ENCODE measurements at places on chromosomes 11 and 22.

- no peak for DNase-seq
These were observed 105.2 kb downstream of the ABTB2 start for GRCh38 chr11:34252651-34253050.

- no peak for DNase-seq
These were observed 107.6 kb downstream of the WNT7B start for GRCh38 chr22:45869340-45869847.

DNA sequence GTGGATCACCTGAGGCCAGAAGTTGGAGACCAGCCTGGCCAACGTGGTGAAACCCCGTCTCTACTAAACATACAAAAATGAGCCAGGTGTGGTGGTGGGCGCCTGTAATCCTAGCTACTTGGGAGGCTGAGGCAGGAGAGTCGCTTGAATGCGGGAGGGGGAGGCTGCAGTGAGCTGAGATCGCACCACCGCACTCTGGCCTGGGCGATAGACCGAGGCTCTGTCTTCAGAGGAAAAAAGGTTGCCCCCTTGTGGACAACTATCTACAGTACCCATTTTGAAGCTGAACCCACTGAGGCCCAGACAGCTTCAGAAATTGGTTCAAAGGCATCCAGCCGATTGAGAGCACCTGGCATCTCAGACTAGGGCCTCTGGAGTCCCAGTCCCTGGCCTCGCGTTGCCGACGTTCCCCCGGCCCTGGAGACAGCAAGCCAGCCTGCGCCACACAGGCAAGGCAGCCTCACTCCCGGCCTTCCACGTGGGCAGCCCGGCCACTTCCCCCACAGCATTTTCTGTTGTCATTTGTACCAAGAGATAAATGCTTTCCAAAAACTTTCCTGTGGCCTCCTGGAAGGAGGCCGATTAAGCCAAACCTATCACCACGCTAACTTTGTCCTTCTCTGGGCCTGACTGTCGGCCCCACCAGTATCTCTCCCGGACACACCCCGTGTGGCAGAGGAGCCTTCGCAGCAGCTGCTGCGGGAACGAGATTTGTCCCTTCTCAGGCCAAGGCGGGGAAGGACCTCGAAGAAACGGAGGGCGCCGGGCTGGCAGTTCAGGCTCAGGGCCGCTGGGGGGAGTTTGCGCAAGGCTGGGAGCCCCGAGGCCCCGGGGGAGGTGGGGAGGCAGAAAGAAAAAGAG, 82.8 kb downstream of the FLI1 start:
- peak; percentile 46 for DNase-seq

DNA sequence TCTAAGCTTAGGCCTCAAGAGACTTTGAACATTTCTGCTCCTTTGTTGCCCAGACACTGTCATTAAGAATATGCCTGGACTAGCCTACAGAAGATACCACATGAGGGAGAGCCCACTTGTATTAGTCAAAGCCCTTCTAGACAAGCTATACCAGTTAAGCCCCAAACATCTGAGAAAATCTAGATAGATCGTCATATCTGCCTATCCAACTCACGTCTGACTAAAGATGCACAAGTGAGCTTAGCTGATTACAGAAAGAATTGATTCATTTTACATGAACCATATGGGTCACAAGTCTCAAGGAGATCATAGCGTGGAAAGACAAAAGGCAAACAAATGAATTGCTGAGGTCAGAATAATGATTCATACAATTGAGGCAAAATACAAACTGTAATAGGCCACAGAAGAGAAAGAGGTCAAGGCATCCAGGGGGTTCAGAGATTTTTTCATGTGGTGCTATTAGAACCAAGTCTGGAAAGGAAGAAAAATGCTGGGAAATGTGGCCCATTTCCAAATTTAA, 1155.5 kb upstream of the TENM4 start:
- no peak for DNase-seq

GRCh38 chr22:11042116-11042515, 4485.9 kb upstream of the OR11H1 start:
- no peak for DNase-seq

DNA sequence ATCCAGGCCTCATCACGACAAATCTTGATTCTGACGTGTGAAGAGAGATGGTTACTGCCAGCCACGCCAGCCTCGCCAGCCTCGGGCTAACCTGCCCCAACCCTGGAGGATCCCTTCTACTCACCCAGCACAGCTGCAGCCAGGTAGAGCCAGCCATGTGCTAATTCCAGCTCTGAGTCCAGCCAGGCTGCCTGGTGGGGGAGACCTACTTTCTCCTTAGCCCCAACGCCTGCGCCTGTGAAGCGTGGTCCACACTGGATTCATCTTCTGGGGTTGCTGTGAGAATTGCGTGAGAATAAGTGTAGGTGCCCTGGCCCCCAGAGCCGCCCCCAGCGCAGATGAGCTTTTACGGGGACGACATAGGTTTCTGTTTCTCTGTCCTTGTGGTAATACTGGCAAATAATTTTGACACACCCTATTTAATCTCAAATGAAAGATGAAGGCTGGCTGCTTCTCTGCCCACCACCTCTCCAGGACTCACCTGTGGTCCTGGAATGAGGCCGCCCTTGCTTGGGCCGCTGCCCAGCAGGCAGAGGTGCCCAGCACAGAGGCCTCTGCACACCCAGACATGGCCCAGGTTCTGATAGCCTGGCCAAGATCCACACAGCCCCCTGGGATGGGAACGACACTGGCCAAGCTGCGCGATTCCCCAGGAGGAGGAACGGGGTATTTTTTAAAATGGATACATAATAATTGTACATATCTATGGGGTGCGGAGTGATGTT, 528.4 kb downstream of the TBC1D22A start:
- no peak for DNase-seq

- no peak for DNase-seq
These were observed 720 bp upstream of the MPZL2 start for GRCh38 chr11:118264569-118265465.

GRCh38 chr22:47205081-47205491, 442.6 kb downstream of the TBC1D22A start:
- no peak for DNase-seq

DNA sequence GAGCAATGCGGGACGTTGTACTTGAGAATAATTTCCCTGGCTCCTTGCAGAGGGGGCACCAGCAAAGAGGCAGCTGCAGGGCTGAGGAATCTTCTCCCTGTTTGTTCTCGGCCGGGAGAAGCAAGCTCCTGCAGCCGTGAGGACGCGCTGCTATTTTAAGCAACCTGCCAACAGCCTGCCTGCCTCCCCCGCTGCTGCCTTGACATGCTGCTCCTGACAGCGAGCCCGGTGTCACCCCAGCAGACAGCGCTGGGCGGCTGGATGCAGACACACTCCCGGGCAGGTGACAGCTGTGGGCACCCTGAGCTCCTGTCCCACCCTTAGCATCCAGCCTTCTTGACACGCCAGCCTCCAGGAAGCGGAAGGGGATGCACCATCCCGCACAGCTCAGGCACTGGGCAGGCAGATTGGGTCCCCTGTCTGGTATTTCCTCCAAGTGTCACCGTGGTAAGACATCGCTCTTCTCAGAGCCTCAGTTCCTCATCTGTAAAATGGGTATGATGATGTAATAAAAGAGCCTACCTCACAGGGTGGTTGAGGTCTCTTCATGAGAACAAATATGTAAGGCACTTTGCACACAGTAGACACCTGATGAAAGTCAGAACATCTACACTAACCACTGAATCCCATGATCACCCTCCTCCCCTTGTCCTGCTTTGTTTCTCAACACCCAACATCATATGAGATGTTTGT, 530.6 kb downstream of the MN1 start:
- no peak for DNase-seq

DNA sequence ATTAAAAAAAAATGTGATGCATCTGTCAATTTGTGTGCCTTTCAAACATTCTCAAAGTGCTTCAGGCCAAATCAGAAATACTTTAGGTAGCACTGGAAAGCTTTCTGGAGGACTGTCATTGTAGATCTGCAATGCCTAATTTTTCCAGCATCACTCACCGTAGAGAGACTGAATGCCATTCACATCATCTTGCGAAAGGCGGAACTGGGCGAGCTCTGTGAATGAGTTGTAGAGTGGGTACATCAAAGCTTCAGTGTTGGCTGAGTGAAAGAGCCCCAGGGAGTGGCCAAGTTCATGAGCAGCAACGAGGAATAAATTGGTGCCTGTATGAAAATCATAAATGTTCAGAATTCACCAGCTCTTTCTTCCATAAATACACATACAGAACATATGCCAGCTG, 4.0 kb downstream of the MMP10 start:
- no peak for DNase-seq

DNA sequence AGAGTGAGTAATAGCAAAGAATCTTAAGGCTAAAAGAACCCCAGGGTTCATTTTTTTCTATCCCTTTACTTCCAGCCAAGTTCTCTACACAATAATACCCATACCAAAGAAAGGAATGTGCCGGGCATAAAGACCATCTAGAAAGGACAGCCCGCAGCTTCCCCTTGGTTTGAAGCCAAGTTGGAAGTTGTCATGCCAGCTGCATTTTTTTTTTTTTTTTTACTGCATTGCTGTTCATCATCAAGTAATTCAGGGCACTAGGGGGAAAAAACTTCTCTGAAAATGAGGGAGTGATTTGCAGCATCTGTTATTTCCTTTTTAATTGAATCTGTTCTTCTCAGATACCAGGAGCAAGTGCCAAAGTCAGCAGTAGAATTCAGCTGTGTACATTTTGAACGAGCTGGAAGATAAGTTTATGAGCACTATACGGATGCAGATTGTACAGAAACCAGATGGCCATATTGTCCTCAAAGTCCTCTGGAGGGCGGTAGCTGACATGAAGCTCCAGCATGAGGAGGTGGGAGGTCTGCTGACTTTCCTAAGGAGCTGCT, 56.4 kb downstream of the UBASH3B start:
- DNase-seq: no peak

GRCh38 chr11:31807799-31808667, 3.1 kb downstream of the PAX6 start:
- no peak for DNase-seq

- DNase-seq: peak; percentile 19
These were observed at the start of gene FIBIN for GRCh38 chr11:26993965-26994457. Gene FIBIN (plus strand): TSS chr11:26994112. CDS start chr11:26994527, 415 bp downstream.

GRCh38 chr22:24727218-24727851, 47.2 kb downstream of the PIWIL3 start:
- no peak for DNase-seq

DNA sequence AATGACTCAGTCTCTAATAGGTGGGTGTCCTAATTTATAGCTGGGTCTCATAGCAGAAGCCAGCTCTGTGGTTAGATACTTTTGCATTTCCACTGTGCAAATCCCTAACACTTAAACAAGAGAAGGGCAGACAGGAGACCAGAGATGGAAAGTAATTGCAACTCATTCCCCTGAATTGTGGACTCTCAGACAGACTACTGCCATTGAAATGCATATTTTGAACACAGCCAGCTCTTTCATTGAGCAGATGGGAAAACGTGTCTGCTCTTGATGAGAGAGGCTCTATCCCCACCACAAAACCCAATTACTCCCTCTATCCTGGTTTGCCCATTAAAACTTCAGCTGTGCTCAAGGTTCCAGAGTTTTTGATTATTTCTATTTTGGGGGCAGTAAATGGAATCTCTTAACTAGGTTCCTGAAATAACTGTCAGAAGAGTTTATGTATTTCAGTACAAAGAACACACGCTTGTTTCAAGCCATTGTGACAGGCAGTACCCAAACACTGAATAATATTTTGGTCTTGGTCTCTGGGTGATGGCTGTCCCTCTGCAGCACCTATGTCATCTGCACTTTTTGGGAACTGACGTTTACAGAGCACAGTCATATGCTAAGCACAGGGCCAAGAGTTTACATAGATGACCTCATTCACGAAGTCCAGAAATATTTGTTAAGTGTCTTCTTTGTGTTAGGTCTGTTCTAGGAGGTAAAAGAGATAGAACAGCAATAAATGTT, 41.7 kb downstream of the FAM227A start:
- no peak for DNase-seq

- no peak for DNase-seq
These were observed 21.8 kb downstream of the TSPAN18 start for GRCh38 chr11:44748606-44749005.

GRCh38 chr11:126163074-126163700, 48.3 kb downstream of the RPUSD4 start:
- no peak for DNase-seq

DNA sequence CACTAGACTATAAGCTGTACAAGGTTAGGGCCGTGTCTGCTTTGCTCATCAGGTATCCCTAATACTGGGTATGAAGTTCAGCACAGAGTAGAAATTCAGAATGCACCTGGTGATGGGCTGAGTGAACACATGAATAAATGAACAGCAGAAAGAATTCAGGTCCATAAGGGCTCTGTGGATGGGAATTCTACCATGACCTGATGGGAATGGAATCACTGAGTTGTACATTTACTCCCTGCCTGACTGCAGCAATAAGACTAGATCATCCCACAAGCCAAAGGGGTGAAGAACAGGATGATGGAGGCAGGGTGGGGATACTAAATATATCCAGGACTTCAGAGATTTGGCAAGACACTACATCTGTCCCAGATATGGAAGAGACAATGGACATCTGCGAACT, 86.5 kb upstream of the CSNK2A3 start:
- no peak for DNase-seq

- DNase-seq: peak; percentile 81
These were observed 22.0 kb downstream of the TBRG1 start for GRCh38 chr11:124644426-124645280.

DNA sequence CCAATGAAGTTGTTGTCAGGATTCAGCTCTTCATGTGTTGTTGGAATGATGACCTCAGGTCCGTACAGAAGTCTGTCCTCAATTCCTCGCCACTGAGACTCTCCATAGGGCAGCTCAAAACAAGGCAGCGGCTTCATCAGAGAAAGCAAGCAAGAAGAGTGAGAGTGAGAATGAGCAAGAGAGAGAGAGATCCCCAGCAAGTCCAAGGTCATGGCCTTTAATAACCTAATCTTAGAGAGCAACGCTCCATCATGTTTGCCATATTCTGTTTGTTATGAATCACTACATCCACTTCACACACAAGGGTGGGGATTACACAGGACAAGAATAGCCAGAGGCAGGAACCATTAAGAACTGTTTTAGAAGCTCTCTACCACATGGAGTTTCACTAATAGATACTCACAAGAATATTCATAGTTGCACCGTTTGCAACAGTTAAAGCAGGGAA, 23.3 kb upstream of the MMP7 start:
- DNase-seq: no peak

- no peak for DNase-seq
These were observed 57.8 kb downstream of the ENDOD1 start for GRCh38 chr11:95147364-95147905.

DNA sequence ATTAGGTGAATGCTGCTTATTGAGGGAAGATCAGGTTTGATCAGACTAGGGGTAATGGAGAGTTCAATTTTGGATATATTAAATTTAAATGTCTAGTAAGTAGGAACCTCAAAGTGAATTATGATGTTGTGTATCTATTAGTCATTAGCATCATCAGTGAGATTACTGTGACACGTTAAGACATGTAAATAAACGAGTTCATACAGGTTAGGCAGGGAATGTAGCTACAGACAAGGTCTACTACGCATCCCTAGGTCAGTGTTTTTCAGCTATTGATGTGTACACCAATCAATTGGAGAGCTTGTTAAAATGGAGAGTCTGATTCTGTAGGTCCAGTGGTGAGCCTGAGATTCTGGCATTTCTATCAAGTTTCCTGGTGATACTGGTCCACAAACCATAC, 120.1 kb upstream of the LRRC4C start:
- DNase-seq: no peak

- DNase-seq: no peak
These were observed 7.6 kb upstream of the RNH1 start for GRCh38 chr11:514606-515005.
